ENCODE measurements at places on chromosomes 16 and 17. TPM values are rescaled to one million over a fixed set of nuclear protein-coding genes. Genes with fewer than 3 reads are reported as not detected.
A peak's percentile ranks its signal among the peaks of the same experiment; 100 is the strongest.

DNA sequence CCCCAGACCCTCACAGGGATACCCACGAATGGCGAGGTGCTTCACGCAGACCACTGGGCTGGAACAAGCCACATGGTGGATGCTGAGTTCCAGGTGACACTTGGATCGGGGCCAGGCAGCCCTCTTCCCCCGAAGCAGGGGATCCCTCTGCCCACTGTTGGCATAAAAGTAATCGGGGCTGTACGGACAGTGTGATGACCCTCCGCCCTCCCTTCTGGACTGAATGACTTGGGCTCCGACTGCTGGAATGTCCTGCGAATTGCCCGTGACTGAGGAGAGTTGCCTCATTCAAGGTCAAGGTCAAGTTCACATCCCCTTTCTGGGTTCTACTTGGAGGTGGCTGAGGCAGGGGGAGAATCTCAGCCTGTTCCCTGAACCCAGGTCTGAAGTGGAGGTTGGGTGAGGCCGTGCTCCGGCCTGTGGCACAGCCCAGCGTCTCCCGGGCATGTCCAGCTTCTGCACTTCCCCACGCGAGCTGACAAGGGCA lies 28.5 kb upstream of the CREBBP start:
- no peaks in the 10 kb centered on the region for H3K4me1 ChIP-seq
- DNase-seq: no peak
- no peak overlapping the region for H3K27ac ChIP-seq

DNA sequence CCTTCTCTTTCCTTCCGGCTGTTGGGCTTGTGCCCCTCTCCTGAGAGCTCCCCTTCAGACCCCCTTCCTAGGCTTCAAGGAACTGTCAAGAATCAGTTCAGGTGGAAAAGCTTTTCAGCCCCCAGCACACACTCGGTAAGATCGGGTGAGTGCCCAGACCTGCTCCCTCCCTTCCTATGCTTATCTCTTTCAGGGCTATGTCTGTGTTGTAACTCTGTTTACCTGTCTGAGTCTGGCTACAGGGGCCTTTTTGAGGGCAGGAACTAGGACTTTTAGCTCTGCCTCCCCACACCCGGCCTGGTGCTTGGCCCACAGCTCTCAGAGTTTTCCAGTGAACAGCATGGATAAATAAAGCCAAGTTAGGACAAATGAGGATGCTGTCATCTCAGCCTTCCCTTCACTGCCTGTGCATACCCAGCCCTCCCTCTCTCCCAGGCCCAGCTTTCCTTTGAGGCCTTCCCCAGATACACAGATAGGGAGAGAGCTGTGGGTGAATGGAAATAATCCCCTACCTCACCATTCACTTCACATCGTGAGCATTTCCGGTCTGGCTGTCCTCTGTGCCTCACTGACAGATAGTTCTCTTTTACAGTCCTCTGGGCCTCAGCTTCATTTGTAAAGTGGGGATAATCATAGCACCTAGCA lies 5.7 kb upstream of the MRPS23 start:
- H3K27me3 ChIP-seq: no peaks in the 10 kb centered on the region
- H3K4me1 ChIP-seq: peaks cover 24% of the 10 kb centered on the region
- H3K4me3 ChIP-seq: no peak overlapping the region

- H3K27ac ChIP-seq: no peak overlapping the region
- no peak overlapping the region for H3K4me3 ChIP-seq
- H3K27me3 ChIP-seq: no peaks in the 10 kb centered on the region
- H3K36me3 ChIP-seq: peaks cover 17% of the 10 kb centered on the region
Observed at GRCh38 chr17:1635675-1636465, 7.2 kb upstream of the SLC43A2 start.

DNA sequence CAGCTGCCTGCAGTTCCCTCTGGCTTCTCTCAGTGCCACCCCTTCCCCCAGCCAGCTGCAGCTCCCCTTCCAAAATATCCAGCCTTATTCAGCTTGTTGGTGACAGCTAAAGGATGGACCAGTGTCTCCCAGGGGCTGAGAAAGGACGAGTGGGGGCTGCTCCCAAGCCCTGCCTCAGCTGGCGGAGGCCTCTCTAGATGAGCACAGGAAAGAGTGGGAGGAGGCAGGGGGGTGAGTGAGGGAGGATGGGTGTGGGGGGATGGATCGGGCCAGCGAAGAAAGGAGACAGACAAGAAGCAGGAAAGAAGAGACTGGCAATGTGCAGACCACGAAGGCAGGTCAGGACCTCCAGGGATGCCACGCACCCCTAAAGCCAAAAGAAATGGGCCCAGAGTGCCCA lies 17.5 kb downstream of the PIPOX start:
- H3K27ac ChIP-seq: no peak overlapping the region
- peaks cover 11% of the 10 kb centered on the region for H3K27me3 ChIP-seq
- DNase-seq: no peak
- no peaks in the 10 kb centered on the region for H3K4me1 ChIP-seq
- no peaks in the 10 kb centered on the region for H3K36me3 ChIP-seq

- H3K27ac ChIP-seq: peak overlapping the region; percentile 16
- H3K4me3 ChIP-seq: no peak overlapping the region
- no peaks in the 10 kb centered on the region for H3K4me1 ChIP-seq
- no peak for DNase-seq
Observed at GRCh38 chr16:84109598-84110335, 7.0 kb downstream of the MBTPS1 start.

DNA sequence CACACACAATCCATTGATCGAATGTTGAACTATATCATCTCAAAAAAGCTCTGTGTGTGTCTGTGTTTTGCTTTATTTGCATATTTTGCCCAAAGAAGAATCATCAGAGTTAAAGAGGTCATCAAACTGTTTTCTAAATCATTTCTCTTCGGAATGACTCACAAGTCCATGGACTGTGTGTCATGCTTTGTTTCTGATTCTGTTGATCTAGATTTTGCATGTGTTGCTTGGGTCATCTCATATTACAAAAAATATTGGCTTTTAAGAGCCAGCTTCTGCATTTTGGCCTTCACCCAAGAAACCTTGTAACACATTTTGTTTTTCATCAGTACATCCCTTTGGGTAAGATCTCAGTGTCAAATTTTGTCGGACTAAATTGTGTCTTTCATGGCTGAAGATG lies 471.2 kb upstream of the HSBP1 start:
- H3K4me3 ChIP-seq: no peak overlapping the region
- no peak for DNase-seq
- H3K4me1 ChIP-seq: no peaks in the 10 kb centered on the region

- H3K27me3 ChIP-seq: no peaks in the 10 kb centered on the region
- no peak overlapping the region for H3K27ac ChIP-seq
- DNase-seq: no peak
- H3K36me3 ChIP-seq: peaks cover 44% of the 10 kb centered on the region
Observed at GRCh38 chr17:48894886-48895285, 2.3 kb downstream of the ATP5MC1 start.

- no peak overlapping the region for H3K4me3 ChIP-seq
- no peak overlapping the region for H3K27ac ChIP-seq
- no peaks in the 10 kb centered on the region for H3K36me3 ChIP-seq
- H3K4me1 ChIP-seq: no peaks in the 10 kb centered on the region
Observed at GRCh38 chr17:60559995-60560859, 34.2 kb upstream of the APPBP2 start.

- DNase-seq: no peak
- H3K27ac ChIP-seq: peak overlapping the region; percentile 39
- H3K27me3 ChIP-seq: no peaks in the 10 kb centered on the region
Observed at GRCh38 chr16:81638286-81638945, 140.7 kb upstream of the PLCG2 start.

DNA sequence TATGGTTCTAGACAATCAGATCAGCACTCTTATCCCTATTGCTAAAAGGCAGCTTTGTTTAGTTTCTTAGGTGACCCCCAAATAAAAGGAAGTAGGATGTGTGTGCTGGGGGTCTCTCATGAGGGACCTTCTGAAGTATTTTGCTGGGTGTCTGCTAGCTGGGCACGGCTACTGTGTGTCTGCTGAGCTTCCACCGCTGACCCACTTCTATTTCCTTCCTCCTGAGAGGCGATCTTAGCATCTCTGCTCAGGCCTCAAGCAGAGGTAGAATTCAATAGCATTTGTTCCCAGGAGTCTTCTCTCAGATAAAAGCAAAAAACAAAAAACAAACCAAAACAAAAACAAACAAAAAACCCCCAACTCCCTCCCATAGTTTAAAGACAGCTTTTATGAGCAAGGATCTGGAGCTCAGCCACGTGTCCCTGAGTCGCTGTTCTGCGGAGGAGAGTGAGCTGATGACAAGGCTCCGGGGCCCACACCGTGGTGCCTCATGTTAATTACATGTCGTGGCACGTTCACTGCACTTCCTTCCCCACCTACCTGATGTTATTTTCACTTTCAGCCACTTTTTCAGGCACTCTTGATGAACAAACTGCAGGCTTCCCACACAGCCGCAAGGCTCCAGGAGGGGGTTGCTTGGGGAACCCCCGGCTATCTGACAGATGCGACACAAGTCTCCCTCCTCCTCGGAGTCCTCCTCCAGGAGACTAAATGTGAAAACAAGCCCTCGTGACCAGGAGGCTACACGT lies 83.5 kb downstream of the MARCHF10 start:
- H3K27me3 ChIP-seq: no peaks in the 10 kb centered on the region
- no peaks in the 10 kb centered on the region for H3K36me3 ChIP-seq
- DNase-seq: no peak
- H3K4me1 ChIP-seq: peaks cover 9% of the 10 kb centered on the region

DNA sequence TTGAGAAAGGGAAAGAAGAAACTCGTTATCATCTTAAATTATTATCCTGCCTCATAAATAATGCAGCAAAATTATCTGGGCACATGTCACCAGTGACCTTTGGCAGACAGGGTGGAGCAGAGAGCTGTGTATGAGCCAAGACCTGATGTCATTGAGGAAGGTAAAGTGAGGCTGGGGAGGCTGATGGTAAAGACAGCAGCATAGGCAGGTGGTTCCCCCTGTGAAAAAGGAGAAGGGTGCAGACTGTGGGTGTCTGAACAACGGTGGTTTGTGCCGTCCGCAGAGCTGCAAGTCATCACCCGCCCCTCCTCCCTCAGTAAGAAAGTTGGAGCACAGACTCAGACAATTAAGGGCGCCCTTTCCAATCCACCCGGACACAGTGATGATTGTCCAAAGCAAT lies 30.8 kb upstream of the METTL16 start:
- H3K27me3 ChIP-seq: no peaks in the 10 kb centered on the region
- no peak overlapping the region for H3K27ac ChIP-seq
- no peak for DNase-seq
- H3K4me1 ChIP-seq: peaks cover 5% of the 10 kb centered on the region
- H3K4me3 ChIP-seq: no peak overlapping the region
- no peaks in the 10 kb centered on the region for H3K36me3 ChIP-seq

GRCh38 chr16:31505483-31505882 lies 2.7 kb downstream of the RUSF1 start:
- no peaks in the 10 kb centered on the region for H3K27me3 ChIP-seq
- DNase-seq: no peak
- H3K4me3 ChIP-seq: no peak overlapping the region
- H3K4me1 ChIP-seq: peaks cover 25% of the 10 kb centered on the region
- no peak overlapping the region for H3K27ac ChIP-seq

TMEM132E gene
- not detected for total RNA-seq

DNAAF1 gene
- total RNA-seq: not detected

ABCC11 gene
- 0.19 TPM for total RNA-seq

PLA2G10 gene
- not detected for total RNA-seq

ZFP3 gene
- 6.1 TPM for total RNA-seq

QPRT gene
- 0.40 TPM for total RNA-seq

Measured in esophagus squamous epithelium (tissue), 5 donors.